HS-5 (cell line): ENCODE measurements at places on chromosomes 12 and 14.

DNA sequence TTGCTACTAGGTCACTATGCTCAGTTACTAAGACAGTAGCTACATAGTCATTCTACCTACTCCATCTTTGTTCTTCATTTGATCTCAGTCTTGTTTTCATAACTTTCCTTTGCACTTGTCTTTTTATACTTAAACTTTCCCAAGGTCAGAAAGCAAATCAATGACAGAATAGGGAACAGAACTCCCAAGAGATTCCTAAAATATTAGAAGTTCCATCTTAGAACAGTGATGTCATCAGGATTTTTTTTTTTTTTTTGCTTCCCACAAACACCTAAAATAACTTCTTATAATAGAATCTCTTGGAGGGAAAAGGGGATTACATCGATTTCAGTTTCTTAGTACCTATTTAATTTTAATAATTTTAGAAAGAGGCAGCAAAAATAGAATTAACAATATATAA, 65.8 kb downstream of the NTN4 start:
- DNase-seq: no peak

DNA sequence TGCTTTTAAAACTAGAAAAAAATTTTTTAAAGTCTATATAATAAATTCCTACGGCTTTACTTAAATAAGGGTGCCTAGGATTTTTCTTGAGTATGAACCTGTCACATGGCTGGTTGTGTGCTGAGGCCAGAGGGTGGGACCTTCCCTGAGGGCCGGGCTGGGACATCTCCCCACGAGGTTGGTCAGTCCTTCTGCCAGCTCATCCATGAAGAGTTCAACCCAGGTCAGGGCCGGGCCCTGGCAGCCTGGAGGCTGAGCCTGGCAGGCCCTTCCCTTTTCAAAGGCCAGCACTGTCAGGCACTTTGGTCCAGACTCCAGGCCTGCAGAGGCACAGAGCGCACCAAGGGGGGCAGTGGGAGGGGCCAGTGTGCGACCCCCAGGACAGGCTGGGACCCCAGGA, 31.7 kb downstream of the TNFAIP2 start:
- DNase-seq: no peak

GRCh38 chr14:69997849-69998248, 118.6 kb downstream of the SMOC1 start:
- DNase-seq: no peak

DNA sequence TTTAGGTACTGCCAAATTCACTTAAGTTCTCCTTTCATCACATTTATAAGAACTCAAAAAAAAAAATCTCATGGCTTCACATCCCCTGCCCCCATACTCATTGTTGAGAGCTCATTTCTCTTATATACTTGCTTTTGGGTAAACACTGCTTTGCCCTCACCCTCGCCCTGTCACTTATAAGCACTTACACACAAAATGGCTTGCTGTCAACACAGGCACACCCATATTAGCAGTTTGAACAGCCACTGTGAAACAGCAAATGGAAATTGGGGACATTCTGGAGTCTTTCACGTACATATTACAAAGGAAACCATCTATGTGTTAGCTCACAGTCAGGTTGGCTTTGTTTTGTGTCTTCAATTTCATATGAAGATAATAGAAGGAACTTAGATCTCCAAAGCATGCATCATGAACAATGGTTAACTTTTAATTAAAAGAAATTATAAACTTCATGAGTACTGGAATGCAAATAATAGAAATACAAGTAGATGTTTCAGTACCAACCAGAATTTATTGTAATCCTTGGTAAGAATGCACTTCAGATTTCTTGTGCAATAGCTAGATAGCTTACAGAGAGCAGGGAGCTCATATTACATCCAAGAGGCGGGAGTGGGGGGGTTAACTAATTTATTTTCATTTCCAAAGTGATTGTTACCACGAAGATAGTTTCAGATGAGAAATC, 272.2 kb downstream of the ALG10B start:
- no peak for DNase-seq

- DNase-seq: no peak
Observed at GRCh38 chr14:76205708-76206107, 54.0 kb downstream of the GPATCH2L start.

DNA sequence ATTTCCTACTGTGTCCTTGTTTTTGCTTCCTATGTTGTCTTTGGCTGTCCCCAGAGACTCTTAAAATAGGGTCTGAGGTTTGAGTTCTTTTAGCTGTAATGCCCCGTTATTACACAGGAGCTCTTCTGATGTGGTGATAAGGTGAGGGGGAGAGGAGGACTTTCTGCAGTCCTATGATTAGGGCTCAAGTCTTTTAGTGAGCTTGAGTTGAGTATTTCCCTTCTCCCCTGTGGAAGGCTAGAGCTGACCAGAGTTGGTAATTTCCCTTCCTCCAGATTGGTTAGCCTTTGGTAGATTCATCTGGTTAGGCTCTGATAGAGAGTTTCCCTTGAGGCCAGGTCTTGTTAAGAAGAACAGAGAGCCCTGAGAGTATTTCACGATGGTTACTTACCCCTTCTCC, 4.3 kb upstream of the HIF1A start:
- DNase-seq: no peak

DNA sequence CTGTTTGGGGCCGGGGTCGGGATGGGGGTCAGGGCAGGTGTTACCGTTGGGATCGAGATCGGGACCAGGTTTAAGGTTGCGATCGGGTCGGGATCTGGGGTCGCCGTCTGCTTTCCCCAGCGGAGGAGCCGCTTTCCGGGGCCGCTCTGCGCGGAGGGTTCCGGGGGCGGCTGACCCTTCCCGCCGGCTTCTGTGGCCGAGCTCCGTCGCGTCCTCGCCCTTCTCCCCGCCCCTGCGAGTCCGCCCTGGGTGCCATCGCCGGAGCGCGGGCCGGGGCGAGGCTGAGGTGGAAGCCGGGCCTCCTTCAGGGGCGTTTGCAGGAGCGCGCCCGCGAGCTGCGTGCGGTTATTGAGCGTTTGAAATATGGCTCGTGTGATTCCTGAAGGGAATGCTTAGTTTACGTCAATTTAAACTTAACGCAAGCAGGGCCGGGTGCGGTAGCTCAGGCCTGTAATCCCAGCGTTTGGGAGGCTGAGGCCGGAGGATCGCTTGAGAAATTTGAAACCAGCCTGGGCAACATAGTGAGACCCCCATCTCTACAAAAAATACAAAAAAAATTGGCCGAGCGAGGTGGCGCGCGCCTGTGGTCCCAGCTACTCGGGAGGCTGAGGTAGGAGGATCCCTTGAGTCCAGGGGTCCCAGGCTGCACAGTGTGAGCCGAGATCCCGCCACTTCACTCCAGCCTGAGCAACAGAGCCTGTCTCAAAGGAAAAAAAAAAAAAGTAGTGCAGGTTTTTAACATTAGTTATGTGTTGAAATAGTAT, 620 bp downstream of the PGAM5 start:
- no peak for DNase-seq

DNA sequence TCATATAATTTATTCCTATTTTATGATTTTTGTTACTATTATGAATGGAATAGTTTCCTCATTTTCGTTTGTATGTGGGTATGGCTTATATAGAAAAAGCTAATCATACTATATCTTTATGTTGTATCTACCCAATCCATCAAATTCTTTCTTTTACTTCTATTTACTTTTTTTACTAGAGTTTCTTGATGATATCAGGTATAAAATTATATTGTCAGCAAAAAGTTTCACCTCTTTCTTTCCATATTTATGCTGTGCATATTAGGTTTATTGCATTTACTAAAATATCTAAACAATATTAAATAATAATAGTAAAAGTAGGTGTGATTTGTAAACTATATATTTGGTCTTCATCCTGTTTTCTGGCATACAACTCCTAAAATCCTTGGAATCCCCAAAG, 146.7 kb upstream of the PLXNC1 start:
- no peak for DNase-seq
